T-cell (primary cell): ENCODE measurements at places on chromosomes 4 and X.

DNA sequence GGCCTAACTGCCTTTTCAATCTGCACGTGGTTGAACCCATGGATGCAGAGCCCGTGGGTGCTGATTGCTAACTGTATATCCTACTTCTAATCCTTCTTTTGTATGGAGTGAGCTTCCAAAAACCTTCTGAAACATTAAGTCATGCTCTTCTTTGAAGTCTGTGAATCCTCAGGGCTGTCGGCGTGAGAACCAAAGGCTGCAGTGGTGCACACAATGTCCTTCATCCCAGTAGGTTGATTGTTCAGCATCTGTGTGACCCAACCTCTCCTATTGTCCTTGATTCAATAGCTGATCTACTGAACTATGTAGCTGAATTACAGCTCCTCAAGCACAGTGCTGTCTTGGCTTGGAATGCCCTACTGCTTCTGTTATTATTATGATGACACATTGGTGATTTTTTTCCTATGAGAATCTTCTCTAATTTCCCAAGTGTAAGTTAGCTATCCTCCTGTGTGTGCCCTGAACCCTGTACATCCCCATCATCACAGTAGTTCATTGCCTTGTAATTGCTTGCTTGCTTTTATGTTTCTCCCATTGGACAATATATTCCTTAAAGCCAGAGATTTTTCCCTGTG, 294.6 kb downstream of the TRIML1 start:
- H3K36me3 ChIP-seq = no peaks in the 10 kb centered on the region
- H3K4me1 ChIP-seq = no peaks in the 10 kb centered on the region
- H3K27ac ChIP-seq = no peak overlapping the region
- H3K27me3 ChIP-seq = no peaks in the 10 kb centered on the region
- H3K4me3 ChIP-seq = no peak overlapping the region
- no peak for DNase-seq

GRCh38 chr4:152398060-152398459, 137.8 kb downstream of the FBXW7 start:
- H3K27ac ChIP-seq = no peak overlapping the region
- H3K4me1 ChIP-seq = peaks cover 9% of the 10 kb centered on the region
- no peak overlapping the region for H3K4me3 ChIP-seq
- no peaks in the 10 kb centered on the region for H3K36me3 ChIP-seq

DNA sequence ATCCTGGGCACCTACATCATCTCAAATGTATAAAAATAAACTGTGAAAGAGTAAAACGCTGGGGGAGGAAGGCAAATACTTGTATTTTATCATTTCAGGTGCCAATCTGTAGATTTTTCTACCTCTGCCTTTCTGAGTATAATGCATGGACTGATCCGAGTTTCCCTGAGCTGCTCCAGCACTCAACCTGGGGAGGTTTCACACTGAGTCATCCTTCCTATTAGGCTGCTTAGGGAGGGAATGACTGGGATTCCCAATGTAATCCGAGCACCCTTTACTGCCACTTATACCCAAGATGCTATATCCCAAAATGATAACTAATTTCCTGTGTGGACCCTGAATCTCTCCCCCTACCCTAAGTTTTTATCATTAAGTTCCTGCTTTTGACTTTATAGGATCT, 126.6 kb downstream of the HNRNPD start:
- DNase-seq = no peak
- H3K27ac ChIP-seq = no peak overlapping the region
- no peaks in the 10 kb centered on the region for H3K27me3 ChIP-seq
- no peaks in the 10 kb centered on the region for H3K4me1 ChIP-seq

DNA sequence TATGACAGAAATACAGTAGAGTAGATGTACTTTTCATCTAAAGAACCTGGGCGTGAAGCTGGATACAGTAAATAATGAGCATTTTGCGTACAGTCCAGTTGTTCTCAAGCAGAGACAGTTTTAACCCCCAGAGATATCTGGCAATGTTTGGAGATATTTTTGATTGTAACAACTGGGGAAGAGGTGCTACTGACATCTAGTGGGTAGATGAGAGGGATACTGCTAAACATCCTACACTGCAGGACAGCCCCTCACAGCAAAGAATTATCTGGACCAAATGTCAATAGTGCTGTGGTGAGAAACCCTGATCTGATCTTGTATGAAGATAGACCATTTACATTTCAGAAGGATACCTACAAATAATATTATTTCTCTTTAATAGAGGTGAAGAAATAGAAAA, 200.2 kb upstream of the FAM47A start:
- no peak overlapping the region for H3K4me3 ChIP-seq
- no peak for DNase-seq
- H3K27me3 ChIP-seq = no peaks in the 10 kb centered on the region
- H3K36me3 ChIP-seq = no peaks in the 10 kb centered on the region

GRCh38 chr4:158811704-158812103, 42.9 kb downstream of the FNIP2 start:
- no peaks in the 10 kb centered on the region for H3K27me3 ChIP-seq
- no peak overlapping the region for H3K4me3 ChIP-seq
- no peaks in the 10 kb centered on the region for H3K36me3 ChIP-seq
- DNase-seq = no peak
- H3K4me1 ChIP-seq = peaks cover 28% of the 10 kb centered on the region

DNA sequence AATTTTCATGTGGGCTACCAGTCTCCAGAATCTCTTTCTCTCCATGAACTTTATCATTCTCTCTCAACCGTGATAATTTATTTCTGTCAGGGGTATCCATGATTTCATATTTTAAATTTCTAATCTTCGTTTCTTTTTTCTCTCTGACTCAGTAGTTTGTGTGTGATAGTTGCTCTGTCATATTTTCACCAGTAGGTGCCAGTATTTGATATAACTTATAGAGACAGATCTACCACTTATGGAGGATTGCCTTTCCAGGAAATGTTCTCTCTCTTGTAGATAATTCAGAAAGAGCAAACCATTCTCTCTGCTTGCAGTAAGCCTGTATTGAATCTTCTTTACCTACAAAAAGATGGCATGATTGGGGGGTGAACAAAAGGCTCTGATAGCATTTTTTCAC, 79.3 kb upstream of the DYNLT3 start:
- no peak for DNase-seq
- no peak overlapping the region for H3K27ac ChIP-seq
- H3K4me1 ChIP-seq = no peaks in the 10 kb centered on the region
- H3K4me3 ChIP-seq = no peak overlapping the region
- H3K27me3 ChIP-seq = no peaks in the 10 kb centered on the region
- H3K36me3 ChIP-seq = no peaks in the 10 kb centered on the region

DNA sequence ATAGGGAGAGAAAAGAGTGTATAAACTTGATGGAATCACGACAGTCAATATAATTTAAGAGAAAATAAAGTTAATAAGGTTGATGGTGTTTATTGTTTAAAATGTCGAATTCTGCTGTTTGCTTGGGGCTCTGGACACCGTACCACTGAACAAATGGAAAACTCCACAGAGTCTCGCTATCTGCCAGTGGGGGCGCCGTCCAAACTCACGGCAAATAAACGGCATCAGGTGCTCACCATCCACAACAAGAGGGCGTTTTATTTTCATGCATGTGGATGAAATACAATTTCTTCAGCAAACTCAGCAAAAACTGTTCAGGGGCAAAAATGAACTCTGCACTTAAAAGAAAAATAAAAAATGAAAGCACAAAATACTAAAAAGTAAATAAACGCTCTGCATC, 46.6 kb upstream of the FAM47C start:
- no peak overlapping the region for H3K4me3 ChIP-seq
- no peaks in the 10 kb centered on the region for H3K36me3 ChIP-seq
- DNase-seq = no peak
- peaks cover 4% of the 10 kb centered on the region for H3K27me3 ChIP-seq
- H3K4me1 ChIP-seq = no peaks in the 10 kb centered on the region
- no peak overlapping the region for H3K27ac ChIP-seq

DNA sequence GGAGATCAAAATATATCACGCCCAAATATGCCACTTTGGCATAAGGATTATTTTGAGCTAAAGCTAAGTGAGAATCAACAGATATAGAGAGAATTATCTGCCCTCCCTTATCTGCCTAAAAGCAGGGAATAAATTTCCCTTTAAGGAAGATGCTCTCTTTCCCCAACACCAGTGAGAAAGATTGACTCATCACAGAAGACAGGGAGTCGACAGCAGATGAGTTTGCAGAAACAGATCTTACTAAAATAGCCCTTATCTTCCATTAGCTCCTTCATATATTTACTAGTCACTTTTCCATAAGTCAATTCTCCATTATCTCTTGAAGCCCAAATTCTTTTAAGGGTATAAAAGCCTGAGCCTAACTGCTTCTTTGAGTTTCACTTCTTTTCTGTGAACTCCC, 156.6 kb downstream of the CAMK2D start:
- peaks cover 11% of the 10 kb centered on the region for H3K36me3 ChIP-seq
- DNase-seq = no peak
- no peaks in the 10 kb centered on the region for H3K4me1 ChIP-seq

GRCh38 chr4:99205153-99205979, 13.7 kb downstream of the ADH6 start:
- H3K27me3 ChIP-seq = no peaks in the 10 kb centered on the region
- no peak overlapping the region for H3K4me3 ChIP-seq
- no peak for DNase-seq
- H3K36me3 ChIP-seq = no peaks in the 10 kb centered on the region

DNA sequence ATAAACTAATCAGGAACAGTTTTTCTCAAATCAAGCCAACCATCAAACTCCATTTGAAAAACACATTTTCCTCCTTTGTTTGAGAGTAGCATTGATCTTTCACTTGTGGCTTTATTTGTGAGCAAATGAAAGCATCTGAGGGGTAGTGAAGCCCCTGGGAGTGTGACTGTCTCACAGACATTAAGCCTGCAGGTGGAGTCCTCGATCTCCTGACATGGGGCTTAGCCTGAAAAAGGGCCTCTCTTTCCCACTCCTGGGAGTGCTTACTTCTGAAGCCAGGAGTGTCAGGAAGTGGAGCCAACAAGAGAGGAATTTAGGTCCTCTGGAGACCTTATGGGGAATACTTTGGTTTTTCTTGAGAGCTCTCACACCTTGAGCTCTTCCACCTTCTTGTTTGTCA, 158.2 kb upstream of the SFRP2 start:
- H3K4me1 ChIP-seq = peaks cover 17% of the 10 kb centered on the region
- H3K36me3 ChIP-seq = no peaks in the 10 kb centered on the region
- no peak overlapping the region for H3K4me3 ChIP-seq

DNA sequence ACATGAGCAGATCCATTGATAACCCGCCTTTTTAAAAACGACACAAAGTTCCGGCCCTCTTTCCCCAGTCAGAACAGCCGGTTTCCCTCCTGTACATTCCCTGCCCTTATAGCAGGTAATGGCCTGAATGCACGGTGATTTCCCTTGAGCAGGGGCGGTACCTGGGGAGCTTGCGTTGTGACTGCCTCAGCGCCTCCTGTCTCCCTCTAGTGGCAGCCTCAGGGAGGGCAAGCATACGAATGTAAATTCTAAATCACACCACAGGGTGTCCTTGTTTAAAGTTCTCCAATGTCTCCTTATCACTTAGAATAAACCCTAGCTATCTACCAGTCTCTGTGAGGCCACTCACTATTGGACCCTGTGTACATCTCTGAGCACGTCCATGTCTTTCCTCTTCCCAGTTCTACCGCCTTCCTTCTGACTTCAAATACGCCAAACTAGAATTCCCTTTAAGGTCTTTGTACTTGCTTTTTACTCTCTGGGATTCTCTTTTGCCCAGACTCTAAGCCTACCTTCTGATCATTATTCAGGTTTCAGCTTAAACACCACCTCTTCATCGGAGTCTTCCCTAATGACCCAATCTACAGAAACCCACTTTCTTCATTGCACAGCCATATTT, 18.4 kb upstream of the LDB2 start:
- H3K4me3 ChIP-seq = no peak overlapping the region
- no peaks in the 10 kb centered on the region for H3K36me3 ChIP-seq
- no peak overlapping the region for H3K27ac ChIP-seq
- H3K27me3 ChIP-seq = no peaks in the 10 kb centered on the region

DNA sequence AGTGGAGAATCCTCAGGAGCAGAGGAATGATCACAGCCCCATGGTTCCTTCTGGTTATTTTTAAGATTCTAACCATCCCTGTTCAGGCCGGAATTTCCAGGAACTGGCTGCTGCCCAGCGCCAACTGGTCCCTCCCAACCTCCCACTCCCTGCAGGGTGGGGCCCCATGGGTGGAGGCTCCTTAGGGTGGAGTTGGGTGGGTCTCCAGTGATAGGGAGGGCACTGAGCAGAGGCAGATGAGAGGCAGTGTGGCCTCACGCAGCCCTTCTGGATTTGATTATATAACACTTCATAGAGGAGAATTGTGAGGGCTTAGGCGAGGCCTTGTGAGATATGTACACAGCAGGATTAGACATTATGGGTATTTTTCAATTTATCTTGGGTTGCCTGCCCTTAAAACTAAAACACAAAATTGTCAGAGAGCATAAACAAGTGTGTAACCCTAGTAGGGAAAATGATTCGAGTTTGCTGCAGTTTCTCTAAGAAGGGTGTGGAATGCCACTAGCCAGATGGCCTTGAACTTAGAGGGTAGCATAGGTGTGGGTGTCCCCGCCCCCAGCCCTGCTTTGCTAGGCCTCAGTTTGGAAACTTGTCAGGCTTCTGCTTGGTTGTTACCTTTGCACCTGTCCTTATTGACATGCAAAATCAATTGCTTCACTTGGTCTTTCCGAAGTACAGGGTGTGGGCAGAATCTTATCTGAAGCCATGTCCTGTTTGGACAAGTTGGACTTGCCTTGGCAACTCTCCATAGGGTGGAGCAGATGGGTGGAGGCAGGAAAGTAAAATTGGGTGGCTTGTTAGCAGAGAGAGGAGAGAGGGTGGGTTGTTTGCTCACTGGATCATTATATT, 9.4 kb downstream of the KLF3 start:
- H3K4me3 ChIP-seq = peak overlapping the region; percentile 23
- peaks cover 70% of the 10 kb centered on the region for H3K4me1 ChIP-seq
- H3K27ac ChIP-seq = peak overlapping the region; percentile 72
- no peaks in the 10 kb centered on the region for H3K27me3 ChIP-seq

- H3K36me3 ChIP-seq = no peaks in the 10 kb centered on the region
- DNase-seq = no peak
- H3K4me3 ChIP-seq = no peak overlapping the region
- H3K27ac ChIP-seq = no peak overlapping the region
These were observed 27.1 kb upstream of the PDZD4 start for GRCh38 chrX:153857348-153857903.

DNA sequence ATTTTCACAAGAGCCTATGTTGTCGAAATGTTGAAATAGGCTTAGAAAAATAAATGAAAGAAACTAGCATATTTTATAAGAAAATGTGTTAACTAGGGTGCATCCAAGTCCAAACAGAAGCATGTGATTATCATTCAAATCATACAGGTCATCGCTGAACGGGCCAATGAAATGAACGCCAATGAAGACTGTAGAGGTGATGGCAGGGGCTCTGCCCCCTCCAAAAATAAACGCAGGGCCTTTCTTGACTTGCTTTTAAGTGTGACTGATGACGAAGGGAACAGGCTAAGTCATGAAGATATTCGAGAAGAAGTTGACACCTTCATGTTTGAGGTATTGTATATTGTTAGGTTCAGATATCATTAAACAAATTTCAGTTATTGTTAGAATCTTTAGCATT, 9.6 kb downstream of the CYP4V2 start:
- H3K36me3 ChIP-seq = no peaks in the 10 kb centered on the region
- H3K27ac ChIP-seq = no peak overlapping the region
- no peak overlapping the region for H3K4me3 ChIP-seq
- no peak for DNase-seq
- no peaks in the 10 kb centered on the region for H3K27me3 ChIP-seq

- no peaks in the 10 kb centered on the region for H3K36me3 ChIP-seq
- H3K27me3 ChIP-seq = no peaks in the 10 kb centered on the region
- H3K4me1 ChIP-seq = no peaks in the 10 kb centered on the region
- DNase-seq = no peak
- no peak overlapping the region for H3K4me3 ChIP-seq
These were observed 1537.0 kb downstream of the C4orf33 start for GRCh38 chr4:130632731-130633604.

GRCh38 chr4:153466081-153466948, at the start of gene TMEM131L:
Gene TMEM131L, plus strand, starts transcription at chr4:153466360. Its CDS starts 38 bp downstream, at chr4:153466398.
- peak within 1 kb of the TSS; percentile 88 for H3K27ac ChIP-seq
- H3K4me1 ChIP-seq = peaks cover 29% of the 10 kb centered on the region
- H3K36me3 ChIP-seq = peaks cover 7% of the 10 kb centered on the region
- DNase-seq = peak; percentile 72
- no peaks in the 10 kb centered on the region for H3K27me3 ChIP-seq
